Endothelial cell of umbilical vein (primary cell): ENCODE measurements at places on chromosomes 11 and 22. TPM values are rescaled to one million over a fixed set of nuclear protein-coding genes. Genes with fewer than 3 reads are reported as not detected.

DNA sequence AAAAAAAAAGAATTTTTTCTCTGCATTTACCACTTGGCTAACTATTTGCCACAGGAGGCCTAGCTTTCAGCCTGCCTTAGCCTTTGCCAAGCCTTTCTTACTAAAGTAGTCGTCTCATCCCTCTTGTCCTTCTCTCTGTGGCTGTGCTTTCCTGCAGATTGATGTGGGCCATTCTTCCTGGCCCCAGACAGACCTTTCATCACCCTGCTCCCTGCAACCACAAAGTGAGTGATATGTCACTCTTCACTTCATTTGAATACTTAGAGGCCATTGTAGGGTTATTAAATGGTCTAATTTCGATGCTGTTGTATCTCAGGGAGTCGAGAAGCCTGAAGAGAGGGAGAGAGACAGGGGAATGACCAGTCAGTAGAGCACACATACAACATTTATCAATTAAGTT lies 37.6 kb downstream of the ART5 start:
- no peak overlapping the region for H3K4me3 ChIP-seq
- no peak for DNase-seq
- no peaks in the 10 kb centered on the region for H3K27me3 ChIP-seq
- no peak overlapping the region for H3K27ac ChIP-seq
- H3K4me1 ChIP-seq: no peaks in the 10 kb centered on the region
- no peaks in the 10 kb centered on the region for H3K36me3 ChIP-seq

DNA sequence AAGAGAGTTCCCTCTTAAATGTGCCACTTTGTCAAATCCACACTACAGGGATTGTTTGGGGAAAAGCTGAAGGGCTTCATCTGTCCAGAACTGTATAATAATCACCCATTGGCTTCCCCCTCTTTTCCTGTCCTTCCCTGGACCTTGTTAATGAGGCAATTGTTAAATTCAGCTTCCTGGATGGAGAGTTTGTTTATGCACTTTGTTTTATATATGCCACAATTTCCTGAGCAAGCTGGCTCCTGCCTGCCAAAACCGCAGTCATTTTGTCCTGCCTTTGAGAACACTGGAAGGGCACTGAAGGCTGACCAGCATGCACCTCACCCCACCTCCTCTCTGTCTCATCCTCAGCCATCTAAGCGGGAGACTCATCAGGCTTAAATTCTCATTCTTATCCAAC lies 86.2 kb downstream of the MSANTD4 start:
- no peak overlapping the region for H3K27ac ChIP-seq
- peak; percentile 78 for DNase-seq
- peaks cover 1% of the 10 kb centered on the region for H3K27me3 ChIP-seq
- H3K4me3 ChIP-seq: no peak overlapping the region

DNA sequence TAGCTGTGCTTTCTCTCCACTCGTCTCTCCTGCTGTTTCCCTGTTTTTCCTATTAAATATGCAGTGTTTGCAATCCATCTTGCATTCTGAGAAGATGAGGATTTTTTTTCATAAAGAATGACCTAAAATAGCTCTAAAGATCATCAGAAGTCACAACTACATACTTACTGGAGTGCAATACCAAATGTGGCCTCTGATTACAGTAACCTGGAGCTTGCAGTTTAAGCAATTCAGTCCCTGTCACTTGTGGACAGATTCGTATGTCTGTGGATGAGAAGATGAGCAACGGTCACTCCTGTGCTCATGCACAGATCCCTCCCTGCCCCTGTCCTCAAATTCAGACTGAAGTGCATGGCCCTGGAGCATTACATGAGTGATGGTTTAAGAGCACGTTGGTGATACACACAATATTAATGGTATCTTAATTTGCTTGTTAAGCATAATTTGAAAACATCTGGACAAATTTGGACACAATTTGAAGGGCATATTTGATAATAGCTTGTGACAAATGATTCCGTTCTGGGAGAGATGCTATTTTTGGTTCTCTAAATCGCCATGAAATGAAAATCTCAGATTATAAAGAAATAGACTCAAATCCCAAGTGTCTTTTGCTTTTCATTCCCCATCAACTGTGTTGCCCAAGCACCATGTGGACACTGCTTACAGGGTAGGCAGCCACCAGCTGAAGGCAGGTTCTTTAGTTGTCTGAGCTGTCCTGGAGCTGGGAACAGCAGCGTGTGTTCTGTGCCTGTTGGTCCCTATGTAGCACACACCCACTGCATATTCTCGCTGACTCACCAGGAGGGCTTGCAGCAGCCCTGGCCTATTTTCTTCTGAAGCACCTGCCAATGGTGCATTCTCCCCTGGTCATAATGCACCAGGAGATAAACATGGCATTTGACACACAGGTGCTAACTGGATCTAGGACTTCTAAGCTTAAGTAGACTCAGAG lies 32.6 kb upstream of the PRAME start:
- H3K36me3 ChIP-seq: no peaks in the 10 kb centered on the region
- no peaks in the 10 kb centered on the region for H3K27me3 ChIP-seq
- H3K4me3 ChIP-seq: no peak overlapping the region
- no peak overlapping the region for H3K27ac ChIP-seq
- H3K4me1 ChIP-seq: no peaks in the 10 kb centered on the region

GRCh38 chr11:126857860-126858808 lies 142.4 kb downstream of the KIRREL3 start:
- no peaks in the 10 kb centered on the region for H3K36me3 ChIP-seq
- no peaks in the 10 kb centered on the region for H3K4me1 ChIP-seq
- H3K27ac ChIP-seq: no peak overlapping the region
- no peak overlapping the region for H3K4me3 ChIP-seq
- no peak for DNase-seq

DNA sequence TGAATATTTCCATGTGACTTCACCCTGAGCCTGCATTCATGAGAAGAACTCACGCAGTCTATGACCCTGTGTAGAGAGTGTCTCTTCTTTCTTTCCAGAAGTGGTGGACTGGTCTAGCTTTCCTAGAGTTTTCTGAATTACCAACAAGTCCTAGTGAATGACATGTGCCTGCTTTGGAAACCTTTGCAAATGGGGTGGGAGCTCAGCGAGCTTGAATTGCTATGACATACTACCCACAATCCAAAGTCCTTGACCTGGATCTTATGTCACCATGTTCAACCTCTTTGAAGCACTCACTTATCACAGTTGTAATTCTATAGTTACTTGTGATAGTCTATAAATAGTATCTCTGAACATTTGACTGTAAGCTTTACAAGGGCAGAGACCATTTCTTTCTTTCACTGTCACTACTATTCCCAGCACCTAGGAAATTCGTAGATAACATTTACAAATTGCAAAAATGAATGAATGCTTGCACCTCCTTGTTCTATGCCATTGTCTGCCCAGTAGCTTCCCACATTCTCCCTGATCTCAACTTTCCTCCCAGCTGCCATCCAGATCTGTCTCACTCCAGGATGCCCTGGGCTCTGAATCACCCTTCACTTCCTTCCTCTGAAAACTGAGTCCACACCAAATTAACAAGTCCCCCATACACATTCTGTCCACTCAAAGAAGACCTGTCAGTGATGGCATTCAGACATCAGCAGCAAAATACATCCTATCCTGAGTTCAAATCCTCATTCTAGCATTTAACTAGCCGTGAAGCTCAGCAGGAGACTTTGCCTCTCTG lies 201.9 kb upstream of the SESN3 start:
- no peaks in the 10 kb centered on the region for H3K27me3 ChIP-seq
- H3K27ac ChIP-seq: no peak overlapping the region
- DNase-seq: peak; percentile 13
- H3K4me1 ChIP-seq: peaks cover 10% of the 10 kb centered on the region
- H3K36me3 ChIP-seq: no peaks in the 10 kb centered on the region

DNA sequence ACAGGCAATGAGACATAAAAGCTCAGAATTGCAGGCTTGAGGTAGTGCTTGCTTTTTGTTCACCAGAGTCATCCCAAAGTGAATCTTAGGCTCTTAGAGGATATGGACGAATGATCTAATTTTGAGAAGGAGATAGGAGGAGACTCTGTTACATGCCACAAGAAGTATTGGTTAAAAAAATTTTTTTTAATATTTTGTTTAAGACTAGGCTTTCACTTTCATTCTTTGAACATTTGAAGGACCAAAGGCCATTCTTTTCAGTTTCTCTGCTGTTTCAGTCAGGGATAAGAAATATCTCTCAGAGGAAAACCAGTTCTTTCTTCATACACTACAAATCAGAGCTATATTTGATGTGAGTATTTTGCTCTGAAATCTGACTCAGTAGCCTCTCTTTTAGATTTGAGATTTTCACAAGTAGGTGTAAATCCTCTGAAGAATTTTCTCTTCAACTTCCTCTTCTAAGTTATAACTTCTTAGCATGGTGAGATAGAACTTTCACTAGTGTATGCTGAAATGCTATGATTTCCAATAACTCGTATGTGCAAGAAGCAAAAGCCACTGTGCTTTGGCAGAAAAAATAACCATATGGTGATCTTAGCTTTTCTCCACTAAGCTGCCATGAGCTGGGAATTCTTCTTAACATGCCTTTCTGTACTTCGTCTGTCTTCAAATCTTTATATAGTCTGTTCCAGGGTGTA lies 24.1 kb upstream of the FAM181B start:
- H3K36me3 ChIP-seq: no peaks in the 10 kb centered on the region
- no peak overlapping the region for H3K4me3 ChIP-seq
- H3K27ac ChIP-seq: no peak overlapping the region
- DNase-seq: no peak

- no peaks in the 10 kb centered on the region for H3K36me3 ChIP-seq
- no peak overlapping the region for H3K4me3 ChIP-seq
- H3K27me3 ChIP-seq: no peaks in the 10 kb centered on the region
- no peak for DNase-seq
- no peak overlapping the region for H3K27ac ChIP-seq
These were observed 38.7 kb downstream of the REXO2 start for GRCh38 chr11:114478001-114478410.

DNA sequence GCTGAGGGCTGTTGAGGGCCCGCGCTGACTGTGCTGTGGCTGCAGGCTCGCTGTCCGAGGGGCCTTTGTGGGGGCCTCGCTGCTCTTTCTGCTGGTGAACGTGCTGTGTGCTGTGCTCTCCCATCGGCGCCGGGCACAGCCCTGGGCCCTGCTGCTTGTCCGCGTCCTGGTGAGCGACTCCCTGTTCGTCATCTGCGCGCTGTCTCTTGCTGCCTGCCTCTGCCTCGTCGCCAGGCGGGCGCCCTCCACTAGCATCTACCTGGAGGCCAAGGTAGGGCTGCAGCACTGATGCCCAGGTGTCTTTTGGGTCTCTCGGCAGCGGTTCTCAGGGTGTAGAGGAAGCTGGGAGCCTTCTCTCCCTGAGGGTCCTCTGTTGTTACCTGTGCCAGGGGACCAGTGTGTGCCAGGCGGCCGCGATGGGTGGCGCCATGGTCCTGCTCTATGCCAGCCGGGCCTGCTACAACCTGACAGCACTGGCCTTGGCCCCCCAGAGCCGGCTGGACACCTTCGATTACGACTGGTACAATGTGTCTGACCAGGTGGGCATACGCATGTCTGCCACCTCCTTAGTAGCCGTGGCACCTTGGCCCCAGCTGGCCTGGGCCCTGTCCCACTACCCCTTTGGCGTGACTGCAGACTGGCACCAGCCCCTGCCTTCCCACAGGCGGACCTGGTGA lies 2.2 kb downstream of the GPR137 start:
- H3K36me3 ChIP-seq: no peaks in the 10 kb centered on the region
- H3K4me3 ChIP-seq: no peak overlapping the region
- peaks cover 29% of the 10 kb centered on the region for H3K27me3 ChIP-seq
- H3K27ac ChIP-seq: no peak overlapping the region
- DNase-seq: no peak

DNA sequence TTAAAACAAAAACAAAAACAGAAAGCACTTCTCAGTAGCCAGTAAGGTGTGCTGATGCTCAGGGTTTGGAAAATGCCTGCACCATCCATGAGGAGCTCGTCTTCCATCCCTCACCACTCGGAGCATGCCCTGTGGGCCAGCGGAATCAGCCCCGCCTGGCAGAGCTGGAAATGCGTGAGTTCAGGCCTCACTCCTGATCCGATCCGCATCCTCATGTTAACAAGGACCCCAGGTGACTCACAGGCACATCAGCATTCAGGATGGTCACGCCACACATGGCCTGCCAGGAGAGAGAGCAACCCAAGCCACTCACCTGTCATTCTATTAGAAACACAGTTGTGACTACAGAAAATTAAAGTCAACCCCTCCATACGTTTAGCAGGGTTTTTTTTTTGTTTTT lies 188.5 kb downstream of the MPPED1 start:
- DNase-seq: no peak
- no peaks in the 10 kb centered on the region for H3K36me3 ChIP-seq
- no peak overlapping the region for H3K27ac ChIP-seq
- no peaks in the 10 kb centered on the region for H3K4me1 ChIP-seq

DNA sequence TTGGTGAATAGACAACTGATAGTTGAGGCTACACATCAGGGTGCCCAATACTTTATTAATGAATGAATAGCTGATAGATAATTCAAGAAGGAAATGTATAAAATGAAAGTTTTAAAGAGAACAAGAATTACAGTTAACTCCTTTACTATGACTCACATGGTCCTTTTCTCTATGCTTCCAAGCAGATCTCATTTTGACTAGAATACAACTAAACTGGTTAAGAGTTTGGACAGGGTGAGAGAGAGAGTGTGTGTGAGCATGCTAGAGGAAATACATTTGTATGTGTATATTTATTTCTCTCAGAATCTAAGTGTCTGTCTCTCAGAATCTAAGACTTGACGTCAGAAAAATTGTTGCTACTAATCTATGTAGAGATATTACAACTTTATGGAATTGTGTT lies 66.7 kb downstream of the SIK2 start:
- H3K36me3 ChIP-seq: peaks cover 9% of the 10 kb centered on the region
- peaks cover under 1% of the 10 kb centered on the region for H3K4me1 ChIP-seq
- DNase-seq: no peak
- H3K4me3 ChIP-seq: no peak overlapping the region
- no peak overlapping the region for H3K27ac ChIP-seq

- no peak overlapping the region for H3K27ac ChIP-seq
- H3K4me1 ChIP-seq: peaks cover 22% of the 10 kb centered on the region
- no peaks in the 10 kb centered on the region for H3K36me3 ChIP-seq
These were observed 15.8 kb downstream of the MYEOV start for GRCh38 chr11:69309631-69310280.

DNA sequence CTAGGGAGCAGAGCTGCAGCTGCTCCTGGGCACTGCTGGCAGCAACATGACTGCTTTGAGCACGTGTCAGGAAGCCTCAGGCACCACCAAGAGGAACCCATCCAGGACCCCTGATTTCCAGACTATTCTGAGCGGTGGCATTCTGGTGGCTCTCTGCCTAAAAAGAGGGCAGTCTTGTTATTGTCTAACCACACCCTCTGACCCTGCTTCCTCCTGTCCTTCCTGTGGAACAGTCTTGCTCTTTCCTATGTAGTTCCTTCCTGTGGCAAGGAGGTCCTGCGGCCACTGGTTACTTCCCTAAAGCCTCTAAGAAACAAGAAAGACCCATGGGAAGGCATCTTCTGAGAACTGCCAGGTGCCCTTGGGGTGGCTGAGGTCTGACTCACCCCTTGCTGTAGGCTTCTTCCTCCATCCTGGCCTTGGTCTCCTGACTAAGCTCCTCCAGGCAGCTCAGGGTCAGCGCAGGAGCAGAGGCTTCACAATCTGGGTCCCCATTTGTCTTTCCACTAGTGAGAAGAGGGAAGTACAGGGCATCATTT lies 13.1 kb upstream of the LYVE1 start:
- peak overlapping the region; percentile 65 for H3K27ac ChIP-seq
- H3K36me3 ChIP-seq: no peaks in the 10 kb centered on the region
- DNase-seq: peak; percentile 71
- H3K4me3 ChIP-seq: no peak overlapping the region
- no peaks in the 10 kb centered on the region for H3K27me3 ChIP-seq
- peaks cover 38% of the 10 kb centered on the region for H3K4me1 ChIP-seq

The IGLL1 gene
- not detected in 2 replicates for polyA plus RNA-seq

The MOGAT2 gene
- polyA plus RNA-seq: not detected in 2 replicates

The APOBEC3H gene
- polyA plus RNA-seq: not detected in 2 replicates

The CATSPERZ gene
- polyA plus RNA-seq: 0.11 and 0.67 TPM in 2 replicates

The MS4A14 gene
- not detected in 2 replicates for polyA plus RNA-seq
